ENCODE measurements at places on chromosomes 5 and 9. TPM values are rescaled to one million over a fixed set of nuclear protein-coding genes. Genes with fewer than 3 reads are reported as not detected.

Gene NUP155
- 33.8 TPM for total RNA-seq

Gene TMEM252
- total RNA-seq, result not detected

Gene SPATA31A3
- not detected for total RNA-seq

Gene NR5A1
- total RNA-seq, result not detected

Gene ARSI
- total RNA-seq, result not detected

Gene PCDHGA1
- total RNA-seq, result 4.6 TPM

All from glutamatergic neuron (in vitro differentiated cells).